ENCODE measurements at places on chromosomes 3 and 15.

DNA sequence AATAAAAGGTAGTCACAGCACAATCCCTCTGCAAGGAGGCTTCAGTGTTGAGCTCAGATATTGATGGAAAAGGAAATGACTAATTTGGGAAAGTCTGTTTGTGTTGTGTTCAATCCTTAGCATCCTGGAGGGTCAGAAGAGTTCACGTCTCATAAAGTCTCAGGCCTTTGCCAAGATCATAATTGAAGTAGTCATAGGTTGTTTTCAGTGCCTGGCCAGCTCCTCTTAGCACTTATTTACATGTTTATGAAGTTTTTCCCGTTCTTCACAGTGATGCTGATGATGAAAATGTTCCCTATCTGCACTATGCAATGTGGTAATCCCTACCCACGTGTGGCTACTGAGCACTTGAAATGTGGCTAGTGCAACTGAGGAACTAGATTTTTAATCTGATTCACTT lies 61.6 kb upstream of the TGFBR2 start:
- no peak for DNase-seq

DNA sequence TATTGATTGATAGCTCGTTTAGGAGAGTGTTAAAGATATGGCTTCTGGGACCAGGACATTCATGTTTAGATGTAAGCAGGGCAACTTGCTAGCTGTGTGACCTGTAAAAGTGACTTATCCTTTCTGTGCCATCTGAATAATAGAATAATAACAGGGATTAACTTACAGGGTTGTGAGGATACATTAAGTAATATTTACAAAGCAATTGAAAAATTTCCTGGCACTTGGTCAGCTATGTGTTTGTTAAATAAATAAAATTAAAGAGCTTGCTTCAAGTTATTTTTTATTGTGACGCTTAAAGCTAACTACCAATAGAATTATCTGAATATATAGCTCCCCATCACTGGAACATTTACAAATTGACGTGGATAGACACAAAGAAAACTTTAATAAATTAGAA lies 287.9 kb upstream of the CDIN1 start:
- no peak for DNase-seq

GRCh38 chr3:170809975-170810357 lies 60.0 kb downstream of the RPL22L1 start:
- DNase-seq = no peak

DNA sequence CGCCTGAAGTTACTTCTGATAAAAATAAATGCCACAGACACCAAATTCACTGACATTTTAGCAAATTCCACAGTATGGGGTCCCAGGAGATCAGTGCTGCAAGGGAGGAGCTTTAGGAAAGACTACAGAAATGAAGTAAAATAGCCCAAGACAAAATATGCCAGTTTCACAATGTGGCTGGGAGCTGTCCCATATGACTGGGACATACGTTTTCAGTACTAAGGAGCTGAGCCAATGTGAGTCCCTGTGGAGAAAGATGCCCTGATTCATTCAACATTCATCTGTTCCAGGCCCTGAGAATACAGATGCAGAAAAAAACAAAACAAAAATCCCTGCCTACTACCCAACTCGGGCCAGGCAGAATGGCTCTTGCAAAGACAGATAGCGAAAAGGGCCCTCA lies 63.4 kb upstream of the FAM174B start:
- DNase-seq = no peak
